ENCODE measurements at places on chromosomes 3 and 15.

GRCh38 chr15:46933332-46933731, 784.0 kb upstream of the SEMA6D start:
- DNase-seq: no peak

DNA sequence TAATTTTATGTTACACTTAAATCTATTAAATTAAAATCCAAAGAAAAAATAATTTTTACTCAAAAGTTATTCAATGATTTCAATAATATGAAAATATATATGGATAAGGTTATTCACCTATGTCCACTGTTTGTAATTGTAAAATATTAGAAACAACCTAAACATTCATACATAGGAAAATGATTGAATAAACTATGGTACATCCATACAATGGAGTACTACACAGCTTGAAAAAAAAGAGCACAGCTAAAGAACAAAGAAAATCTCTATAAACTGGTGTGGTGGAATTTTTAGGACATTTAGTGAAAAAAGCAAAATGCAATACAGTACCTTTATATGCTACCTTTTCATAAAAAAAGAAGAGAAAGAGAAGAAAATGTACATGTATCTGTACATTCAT, 52.8 kb downstream of the SHOX2 start:
- DNase-seq: no peak

GRCh38 chr3:2910997-2911396, 199.2 kb downstream of the IL5RA start:
- DNase-seq: no peak

- no peak for DNase-seq
Observed at GRCh38 chr15:79171320-79172031, 80.9 kb upstream of the RASGRF1 start.

Data from CD4-positive, alpha-beta T cell treated with Interleukin-17A for 1 hour (primary cell).